ENCODE measurements at places on chromosomes 3 and 15.

GRCh38 chr3:77489216-77489615, 449.3 kb downstream of the ROBO2 start:
- no peak for DNase-seq

GRCh38 chr3:104873331-104873730, 493.4 kb upstream of the ALCAM start:
- DNase-seq, result no peak

DNA sequence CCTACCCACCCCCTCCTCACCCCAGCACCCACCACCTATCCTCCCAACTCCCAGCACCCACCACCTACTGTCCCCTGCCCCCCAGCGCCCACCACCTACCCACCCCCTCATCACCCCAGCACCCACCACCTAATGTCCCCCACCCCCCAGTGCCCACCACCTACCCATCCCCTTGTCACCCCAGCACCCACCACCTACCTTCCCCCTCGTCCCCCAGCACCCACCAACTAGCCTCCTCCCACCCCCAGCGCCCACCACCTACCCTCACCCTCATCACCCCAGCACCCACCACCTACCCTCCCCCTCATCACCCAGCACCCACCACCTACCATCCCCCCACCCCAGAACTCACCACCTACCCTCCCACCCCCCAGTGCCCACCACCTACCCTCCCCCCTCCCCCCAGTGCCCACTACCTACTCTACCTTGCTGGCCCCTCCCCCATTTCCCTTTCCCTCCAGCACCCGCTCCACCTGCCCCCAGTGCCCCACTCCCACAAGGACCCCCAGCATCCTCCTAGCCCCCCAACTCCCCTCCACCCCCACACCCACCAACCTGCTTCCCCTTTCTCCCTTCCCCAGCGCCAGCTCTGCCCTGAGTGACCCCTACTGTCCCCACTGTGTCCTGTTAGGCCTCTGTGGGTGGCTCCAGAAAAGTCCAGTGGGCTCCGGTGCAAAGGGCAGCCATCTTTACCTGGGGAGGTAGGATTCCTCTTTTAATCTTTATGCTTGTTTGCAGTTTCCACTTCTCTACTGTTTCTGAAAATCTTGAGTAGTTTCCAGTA, 1.2 kb downstream of the UROC1 start:
- no peak for DNase-seq

DNA sequence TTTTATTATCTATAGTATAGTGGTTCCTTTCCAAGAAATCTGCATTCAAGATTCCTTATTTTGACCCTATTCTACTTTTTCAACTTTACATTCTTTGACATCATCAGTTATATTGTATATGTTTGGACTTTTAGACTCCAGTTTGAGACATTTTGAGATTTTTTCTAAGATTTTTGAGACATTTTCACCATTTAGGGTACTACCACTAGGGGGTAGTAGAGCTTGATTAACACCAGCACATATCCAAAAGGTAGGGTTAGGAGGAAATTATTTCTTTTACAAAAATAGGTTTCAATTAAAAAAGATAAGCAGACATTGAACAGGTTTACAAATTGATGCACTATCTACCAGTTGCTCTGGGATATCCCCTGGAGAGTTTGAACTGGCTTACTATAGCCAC, 262.5 kb downstream of the SCAPER start:
- DNase-seq, result no peak

- DNase-seq, result no peak
Measured at GRCh38 chr3:98702166-98702565, 61.0 kb upstream of the ST3GAL6 start.

DNA sequence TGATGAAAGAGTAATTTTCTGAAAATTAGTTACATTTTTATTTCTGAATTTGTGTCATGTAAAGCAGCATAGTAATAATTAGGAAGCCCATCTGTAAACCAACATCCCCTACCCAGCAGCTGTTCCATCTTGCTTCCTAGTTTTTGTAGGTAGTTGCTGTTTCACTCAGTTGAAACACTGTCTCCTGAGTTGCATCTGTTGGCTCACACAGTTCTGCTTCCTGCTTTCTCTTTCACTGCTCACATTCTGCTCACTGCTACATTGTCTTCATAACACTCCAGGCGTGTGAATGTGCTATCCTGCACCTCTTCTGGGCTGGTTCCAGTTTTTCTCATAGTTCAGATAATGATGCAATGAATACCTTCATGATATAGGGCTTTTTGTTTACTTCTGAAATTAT, 123.4 kb downstream of the EPHB1 start:
- no peak for DNase-seq

DNA sequence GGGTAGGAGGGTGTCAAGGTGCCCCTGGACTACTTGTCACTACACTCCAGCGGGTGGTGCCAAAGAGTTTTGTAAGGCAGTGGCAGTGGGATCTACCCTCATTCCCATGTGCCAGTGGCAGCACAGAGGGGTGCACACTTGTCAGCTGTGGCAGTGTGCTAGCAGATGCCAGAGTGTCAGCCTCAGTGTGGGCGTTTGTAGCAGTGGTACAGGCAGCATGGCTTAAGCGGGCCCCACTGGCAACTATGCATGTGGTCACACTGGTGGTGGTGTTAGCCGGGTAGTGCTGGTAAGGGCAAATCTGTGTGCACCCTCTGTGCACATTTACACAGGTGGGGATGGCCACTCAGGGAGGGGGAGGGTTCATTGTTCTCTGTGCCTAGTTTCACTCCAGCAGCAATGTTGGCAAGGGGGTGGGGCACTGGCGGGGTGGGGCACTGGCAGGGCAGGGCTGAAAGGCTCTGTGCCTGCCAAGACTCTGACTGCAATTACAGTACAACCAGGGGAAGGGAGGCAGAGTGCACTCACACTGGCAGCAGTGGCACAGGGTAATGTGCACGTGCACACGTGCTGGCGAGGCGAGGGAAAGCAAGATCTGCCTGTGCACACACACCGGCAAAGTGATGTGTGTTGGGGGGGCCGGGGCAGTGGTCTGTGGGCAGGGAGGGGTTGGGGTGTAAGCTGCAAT, 31.8 kb downstream of the MYO9A start:
- no peak for DNase-seq

- no peak for DNase-seq
Measured at GRCh38 chr15:59867086-59867855, 136.8 kb upstream of the FOXB1 start.

Measured in kidney epithelial cell (primary cell).